ENCODE measurements at places on chromosomes 16 and 17.

GRCh38 chr16:78842950-78843349, 743.5 kb downstream of the WWOX start:
- DNase-seq, result no peak

- DNase-seq, result no peak
These were observed 12.5 kb downstream of the SLC43A2 start for GRCh38 chr17:1616101-1616500.

DNA sequence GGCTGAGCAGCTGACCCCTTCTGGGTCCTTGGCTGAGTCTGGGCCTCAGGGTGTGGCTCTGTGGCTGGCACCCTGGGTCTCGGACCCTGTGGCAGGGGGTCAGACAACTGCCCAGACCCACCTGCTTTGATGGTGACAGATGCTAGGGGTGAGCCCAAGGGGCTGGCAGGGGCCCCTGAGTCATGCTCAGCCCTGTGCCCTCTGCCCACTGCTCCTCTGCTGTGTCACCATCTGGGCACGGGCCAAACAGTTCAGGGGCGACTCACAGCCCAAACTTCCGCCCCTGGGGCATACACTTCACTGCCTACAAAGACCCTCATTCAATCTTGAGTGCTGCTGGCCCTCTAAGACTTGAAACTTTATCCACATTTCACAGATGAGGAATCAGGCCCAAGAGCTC, 5.7 kb downstream of the ADGRG1 start:
- DNase-seq, result no peak

GRCh38 chr17:21458054-21458453, 81.9 kb downstream of the KCNJ12 start:
- no peak for DNase-seq

GRCh38 chr17:51709694-51710633, 448.6 kb downstream of the CA10 start:
- no peak for DNase-seq

DNA sequence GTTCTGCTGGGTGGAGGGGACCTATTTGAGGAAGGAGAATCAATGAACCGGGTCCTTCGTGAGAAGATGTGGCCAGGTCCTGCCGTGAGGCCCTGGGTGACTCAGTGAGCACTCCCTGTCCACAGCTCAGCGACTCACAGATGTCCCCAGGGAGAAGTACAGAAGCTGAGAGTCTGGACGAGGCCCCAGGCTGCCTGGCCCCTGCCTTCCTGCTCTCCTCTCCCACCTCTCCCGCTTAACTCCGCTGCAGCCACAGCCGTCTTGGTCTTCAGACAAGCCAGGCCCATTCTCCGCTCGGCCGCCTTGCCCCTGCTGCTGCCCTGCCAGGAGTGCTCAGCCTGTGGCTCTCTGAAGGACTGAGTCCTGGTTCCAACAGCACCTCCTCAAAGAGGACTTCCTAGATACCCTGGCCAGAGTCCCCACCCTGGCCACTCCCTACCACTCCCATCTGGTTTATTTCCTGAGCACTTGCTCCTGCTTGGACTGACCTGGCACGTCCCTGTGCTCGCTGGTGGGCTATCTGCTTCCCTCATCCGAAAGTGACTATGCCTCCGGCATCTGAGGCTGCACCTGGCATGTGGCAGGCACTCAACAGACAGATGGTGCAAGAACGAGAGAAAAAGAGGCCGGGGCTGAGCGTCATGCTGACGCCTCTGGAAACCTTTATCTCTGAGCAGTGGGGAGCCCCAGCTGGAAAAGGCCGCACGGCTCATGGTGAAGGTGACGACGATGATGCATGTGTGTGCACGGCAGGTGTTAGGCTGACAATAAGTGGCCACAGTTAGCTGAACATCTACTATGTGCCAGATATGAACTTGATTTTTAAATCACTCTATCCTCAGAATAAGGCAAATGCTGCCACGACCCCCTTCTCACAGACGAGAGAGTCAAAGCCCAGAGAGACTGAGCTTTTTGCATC, 9.2 kb upstream of the TNFRSF13B start:
- no peak for DNase-seq

All from esophagus squamous epithelium (tissue), 5 donors.